ENCODE measurements at places on chromosomes 5 and 9.

- DNase-seq: no peak
Observed at GRCh38 chr5:146091881-146092280, 13.5 kb downstream of the PLAC8L1 start.

- no peak for DNase-seq
Observed at GRCh38 chr9:30235068-30235467, 2149.4 kb upstream of the ACO1 start.

GRCh38 chr5:79111387-79111959, at the start of gene BHMT:
Gene BHMT, plus strand, starts transcription at chr5:79111809. Its CDS starts 77 bp downstream, at chr5:79111886.
- DNase-seq: no peak

- no peak for DNase-seq
Observed at GRCh38 chr5:112933651-112934365, 11.8 kb upstream of the REEP5 start.

GRCh38 chr5:157088342-157088990, 20.4 kb downstream of the HAVCR2 start:
- DNase-seq: no peak

- DNase-seq: no peak
Observed at GRCh38 chr5:84249918-84250630, 134.6 kb downstream of the EDIL3 start.

- DNase-seq: no peak
Observed at GRCh38 chr5:53575101-53575500, 14.7 kb downstream of the NDUFS4 start.

DNA sequence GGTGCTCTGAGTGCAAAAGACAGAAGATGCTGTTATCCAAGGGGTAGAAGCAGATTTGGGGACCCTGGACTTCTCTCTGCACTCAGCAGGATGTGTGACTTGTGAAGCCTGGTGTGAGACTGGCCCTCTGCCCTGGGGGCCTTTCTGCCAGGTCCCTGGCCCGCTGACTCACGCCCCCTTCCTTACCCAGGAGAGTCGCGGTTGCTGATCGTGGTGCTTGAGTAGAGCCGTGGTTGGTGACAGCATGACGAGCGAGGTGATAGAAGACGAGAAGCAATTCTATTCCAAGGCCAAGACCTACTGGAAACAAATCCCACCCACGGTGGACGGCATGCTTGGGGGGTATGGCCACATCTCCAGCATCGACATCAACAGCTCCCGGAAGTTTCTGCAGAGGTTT, 6.5 kb downstream of the NTMT1 start:
- DNase-seq: no peak
